Naive thymus-derived CD8-positive, alpha-beta T cell (primary cell): ENCODE measurements at places on chromosomes 5 and 9.

- DNase-seq: no peak
Observed at GRCh38 chr9:135554718-135555117, 6.8 kb upstream of the PAEP start.

DNA sequence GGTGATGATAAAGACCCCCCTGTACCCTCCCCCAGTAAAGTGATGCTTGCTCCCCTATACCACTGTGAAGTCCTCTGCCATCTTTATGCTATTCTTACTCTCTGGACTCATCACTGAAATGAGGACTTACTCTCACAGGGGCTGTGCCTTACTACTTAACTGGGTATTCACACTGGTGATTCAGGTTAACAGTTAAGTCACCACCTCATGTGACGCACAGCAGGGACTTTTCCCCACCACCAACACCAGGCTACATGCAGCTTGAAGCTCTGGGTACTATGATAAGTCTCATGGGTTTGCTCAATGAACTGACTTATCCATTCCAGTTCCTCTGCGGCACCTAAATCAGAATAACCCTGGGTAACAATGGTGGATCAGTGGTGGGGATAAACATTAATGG is 163.7 kb downstream of the ELAVL2 start:
- no peak for DNase-seq

DNA sequence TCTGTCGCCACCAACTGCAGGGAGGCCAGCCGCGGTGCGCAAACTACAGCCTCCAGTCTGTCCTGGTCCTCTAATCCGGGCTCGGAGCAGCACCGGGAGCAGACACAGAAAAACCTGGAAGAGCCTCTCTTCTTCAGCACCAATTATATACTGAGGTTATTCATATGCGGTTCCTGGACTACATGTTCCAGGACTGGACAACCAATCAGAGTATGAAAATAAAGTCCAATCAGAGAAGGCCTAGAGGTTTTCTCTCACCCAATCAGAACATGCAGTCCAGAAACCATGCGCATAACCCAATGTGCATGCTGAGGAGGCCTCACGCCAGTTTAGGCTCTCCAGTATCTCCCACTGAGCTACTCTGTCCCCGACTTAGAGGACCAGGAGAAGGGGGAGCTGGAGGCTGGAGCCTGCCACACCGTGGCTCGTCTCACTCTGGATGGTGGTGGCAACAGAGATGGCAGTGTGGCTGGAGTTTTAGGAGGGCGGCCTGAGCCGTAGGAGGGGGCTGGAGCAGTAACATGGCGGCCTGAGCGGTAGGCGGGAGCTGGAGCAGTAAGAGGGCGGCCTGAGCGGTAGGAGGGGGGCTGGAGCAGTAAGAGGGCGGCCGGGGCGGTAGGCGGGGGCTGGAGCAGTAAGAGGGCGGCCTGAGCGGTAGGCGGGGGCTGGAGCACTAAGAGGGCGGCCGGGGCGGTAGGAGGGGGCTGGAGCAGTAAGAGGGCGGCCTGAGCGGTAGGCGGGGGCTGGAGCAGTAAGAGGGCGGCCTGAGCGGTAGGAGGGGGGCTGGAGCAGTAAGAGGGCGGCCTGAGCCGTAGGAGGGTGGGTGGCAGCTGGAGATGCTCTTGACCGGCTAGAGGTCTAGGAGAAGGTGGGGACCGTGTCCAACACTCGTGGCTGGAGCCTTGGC is 20.4 kb upstream of the TRIM52 start:
- DNase-seq: no peak

GRCh38 chr5:138503487-138504270 is 38.4 kb downstream of the EGR1 start:
- peak; percentile 47 for DNase-seq

DNA sequence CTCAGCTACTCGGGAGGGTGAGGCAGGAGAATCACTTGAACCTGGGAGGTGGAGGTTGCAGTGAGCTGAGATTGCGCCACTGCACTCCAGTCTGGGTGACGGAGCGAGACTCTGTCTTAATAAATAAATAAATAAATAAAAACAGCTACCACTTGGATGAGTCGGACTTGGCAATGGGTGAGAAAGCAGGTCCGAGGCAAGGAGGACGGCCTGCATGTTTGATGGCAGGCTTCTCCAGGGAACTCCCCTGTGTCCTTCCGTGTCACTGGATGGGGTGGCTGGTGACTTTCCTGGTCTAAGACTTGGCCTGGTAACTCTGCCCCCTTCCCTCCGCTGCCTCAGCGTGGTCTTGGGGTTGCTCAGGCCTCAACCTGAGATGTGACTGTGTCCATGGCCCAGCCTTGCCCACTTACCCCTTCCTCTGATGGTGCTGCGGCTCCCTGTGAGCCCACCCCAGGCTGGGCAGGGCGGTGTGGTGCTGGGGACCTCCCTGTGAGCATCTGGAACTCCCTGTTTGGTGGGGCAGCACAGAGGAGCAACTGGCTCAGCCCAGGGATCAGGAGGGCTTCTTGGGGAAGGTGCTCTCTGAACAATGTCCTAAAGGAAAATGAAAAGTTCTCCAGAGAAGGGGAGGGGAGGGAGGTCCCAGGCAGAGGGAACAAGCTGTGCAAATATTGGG is 62.5 kb upstream of the PSD2 start:
- DNase-seq: no peak

- DNase-seq: no peak
Observed at GRCh38 chr5:156912869-156913268, 50.2 kb downstream of the TIMD4 start.

GRCh38 chr9:77158772-77159513 is 18.4 kb upstream of the VPS13A start:
- no peak for DNase-seq

GRCh38 chr5:54294097-54294667 is 16.2 kb downstream of the ARL15 start:
- no peak for DNase-seq

- DNase-seq: no peak
Observed at GRCh38 chr9:70502690-70503089, 88.2 kb upstream of the KLF9 start.

- DNase-seq: no peak
Observed at GRCh38 chr5:64273276-64273675, 107.6 kb downstream of the RNF180 start.

GRCh38 chr9:109507421-109507838 is 9.3 kb upstream of the PTPN3 start:
- DNase-seq: no peak

GRCh38 chr9:134379831-134380365 is 53.6 kb downstream of the RXRA start:
- no peak for DNase-seq

DNA sequence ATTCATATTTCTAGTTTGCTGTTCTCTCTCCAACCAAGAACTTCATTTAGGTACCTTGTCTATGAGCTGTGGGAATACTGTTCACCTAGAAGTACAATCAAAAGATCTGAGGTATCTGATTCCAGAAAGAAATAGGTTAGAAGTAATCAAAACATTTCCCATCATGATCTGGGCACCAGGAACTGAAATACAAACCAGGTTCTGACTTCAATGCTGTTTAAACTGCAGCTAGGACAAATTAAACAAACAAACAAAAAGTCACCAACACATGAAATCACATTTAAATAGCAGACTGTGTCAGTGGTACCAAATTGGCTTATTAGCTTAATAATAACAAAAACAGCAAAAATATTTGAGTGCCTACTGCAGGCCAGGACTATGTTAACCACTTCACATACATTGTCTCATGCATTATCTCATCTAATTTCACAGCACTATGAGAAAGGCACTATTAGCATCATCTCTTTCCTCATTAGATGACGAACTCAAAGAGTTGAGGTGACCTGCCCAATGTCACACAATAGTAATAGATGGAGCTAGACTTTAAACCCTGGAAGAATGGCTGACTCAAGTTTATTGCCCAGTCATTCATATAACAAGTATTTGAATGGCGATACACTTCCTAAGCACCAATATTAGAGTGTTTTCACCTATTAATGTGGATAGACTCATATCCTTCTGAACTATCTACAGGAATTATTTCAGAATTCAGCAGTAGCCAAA is 14.5 kb downstream of the PLPP1 start:
- no peak for DNase-seq

- no peak for DNase-seq
Observed at GRCh38 chr5:34570721-34571676, 85.1 kb upstream of the RAI14 start.

GRCh38 chr9:14531341-14532269 is 161.6 kb downstream of the ZDHHC21 start:
- no peak for DNase-seq

- DNase-seq: no peak
Observed at GRCh38 chr9:127991017-127991756, 10.4 kb upstream of the EEIG1 start.

- no peak for DNase-seq
Observed at GRCh38 chr5:117486879-117487391, 912.3 kb upstream of the SEMA6A start.

DNA sequence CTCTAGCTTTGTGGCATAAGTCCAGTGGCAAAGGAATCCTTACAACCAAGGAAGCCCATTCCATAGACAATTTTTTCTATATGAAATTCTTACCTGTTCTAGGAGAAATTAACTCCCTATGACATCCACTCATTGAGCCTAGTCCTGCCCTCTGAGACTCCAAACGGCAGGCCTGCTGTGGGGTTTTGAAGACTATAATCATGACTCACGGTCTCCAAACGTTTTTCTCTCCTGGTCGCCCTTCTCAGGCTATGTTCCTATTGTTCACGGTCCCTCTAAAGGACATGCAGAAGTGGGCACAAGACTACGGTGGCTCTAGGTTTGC is 611 bp downstream of the EXOSC3 start:
- DNase-seq: no peak

DNA sequence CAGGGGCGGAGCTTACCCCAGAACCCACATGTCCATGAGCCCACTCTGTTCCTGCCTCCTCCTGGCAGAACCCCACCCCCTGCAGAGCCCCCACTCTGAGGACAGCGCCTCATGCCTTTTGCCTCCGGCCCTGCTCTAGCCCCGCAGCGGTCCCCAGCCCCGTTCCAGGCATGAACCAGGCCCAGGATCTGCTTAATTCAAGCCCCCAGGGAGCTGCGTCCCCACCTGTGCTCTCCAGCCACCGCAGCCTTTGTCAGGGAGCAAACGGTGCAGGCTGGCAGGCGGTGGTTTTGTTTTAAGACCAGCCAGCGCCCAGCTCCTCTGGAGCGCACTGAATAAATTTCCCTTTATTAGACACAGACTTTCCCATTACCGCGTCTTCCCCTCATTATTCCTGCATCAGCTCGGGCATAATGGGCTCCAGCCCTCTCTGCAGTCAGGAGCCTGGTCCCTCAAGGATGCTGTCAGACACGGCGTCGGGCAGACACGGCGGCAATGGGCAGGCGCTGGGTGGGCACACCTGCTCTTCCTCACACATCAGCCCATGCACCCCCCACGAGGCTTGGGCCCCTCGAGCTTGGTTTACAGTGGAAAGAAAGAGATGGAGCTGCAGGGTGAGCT is 137.6 kb downstream of the OLFM1 start:
- no peak for DNase-seq

DNA sequence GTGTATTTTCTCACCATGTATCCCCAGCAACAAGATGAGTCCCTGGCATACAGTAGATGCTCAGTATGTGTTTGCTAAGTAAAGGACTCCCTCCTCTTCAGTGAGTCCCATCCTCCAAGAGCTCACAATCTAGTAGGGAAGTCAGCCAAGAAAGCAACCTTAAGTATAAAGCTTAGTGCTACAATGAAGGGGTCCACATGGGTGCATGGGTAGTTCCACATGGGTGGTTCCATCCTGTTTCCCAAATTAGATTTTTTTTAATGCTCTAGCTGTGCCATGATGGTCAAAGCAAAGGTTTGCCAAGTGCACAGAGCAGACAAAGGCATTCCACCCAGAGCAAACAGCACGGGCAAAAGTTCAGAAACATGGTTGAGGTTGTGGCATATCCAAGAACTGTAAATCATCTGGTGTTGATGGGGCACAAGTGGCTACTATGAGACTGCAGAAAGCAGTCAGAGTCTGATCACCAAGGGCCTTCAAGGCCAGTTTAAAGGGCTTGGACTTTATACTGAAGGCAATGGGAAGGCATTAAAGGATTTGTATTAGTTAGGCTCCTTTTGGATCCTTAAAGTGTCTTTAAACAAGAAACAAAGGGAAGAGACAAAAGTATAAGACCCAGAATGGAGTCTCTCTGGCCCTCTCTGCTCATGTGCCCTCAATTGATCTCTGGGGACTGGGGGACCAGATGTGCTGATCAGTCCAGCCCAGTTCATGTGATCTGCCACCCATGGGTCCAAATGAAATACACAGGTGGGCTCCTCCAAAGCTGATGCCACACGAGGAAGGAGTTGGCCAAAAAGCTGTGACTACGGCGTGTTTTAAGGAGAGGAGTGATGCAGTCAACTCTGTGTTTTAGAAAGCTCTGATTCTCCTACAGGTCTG is 9.0 kb upstream of the CPLX2 start:
- no peak for DNase-seq

DNA sequence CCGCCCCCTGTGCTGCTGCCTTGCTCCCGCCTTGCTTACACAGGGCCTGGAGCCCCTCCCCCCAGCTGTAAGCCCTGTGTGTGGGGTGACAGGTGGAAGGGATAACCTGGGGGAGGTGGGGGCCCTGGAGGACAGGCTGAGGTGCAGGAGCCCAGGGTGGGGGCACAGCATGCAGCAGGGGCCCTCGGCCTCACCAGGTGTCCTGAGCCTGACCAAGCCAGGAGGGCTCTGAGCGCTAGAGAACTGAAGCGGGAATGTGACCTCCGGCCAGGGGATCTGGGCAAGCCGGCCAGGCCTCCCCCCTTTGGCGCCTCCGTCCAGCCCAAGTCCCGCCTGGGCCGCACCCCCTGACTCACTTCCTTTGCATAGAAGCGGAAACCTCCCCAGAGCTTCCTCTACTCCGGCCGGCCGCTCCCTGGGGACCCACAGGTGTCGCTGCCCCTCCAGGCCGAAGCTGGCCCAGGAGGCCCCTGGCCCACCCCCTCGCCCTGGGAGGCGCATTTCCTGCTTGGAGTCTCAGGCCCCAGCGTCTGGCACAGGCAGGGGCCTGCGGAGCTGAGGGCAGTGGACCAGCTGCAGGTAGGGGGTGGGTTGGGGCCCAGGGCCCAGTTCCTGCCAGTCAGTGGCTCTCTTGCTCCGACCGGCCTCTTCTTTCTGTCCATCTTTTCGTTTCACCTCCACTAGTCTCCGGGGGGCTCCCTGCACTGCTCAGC is at the start of gene TOR4A:
Gene TOR4A, plus strand, starts transcription at position 398 of the 713 bp plus-strand sequence. CDS start 964 bp downstream, outside the sequence.
- DNase-seq: no peak

DNA sequence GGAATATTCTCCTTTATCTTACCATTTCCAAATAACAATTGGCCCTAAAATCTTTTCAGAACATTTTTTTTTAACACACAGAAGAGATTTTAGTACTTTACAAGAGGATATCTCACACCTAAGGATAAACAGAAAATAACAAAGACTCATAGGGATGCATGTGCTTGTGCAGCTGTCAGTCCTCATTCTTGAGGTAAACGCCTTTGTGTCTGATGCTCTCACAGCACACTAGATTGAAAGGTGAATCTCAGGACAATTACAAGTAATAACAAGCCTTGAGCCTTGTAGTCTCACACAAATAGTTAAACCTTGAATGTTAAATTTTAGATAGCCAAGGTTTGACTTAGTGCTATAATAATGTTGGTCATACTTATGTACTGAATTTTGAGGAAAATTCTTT is 439.2 kb downstream of the PTPRD start:
- DNase-seq: no peak

GRCh38 chr5:118185018-118185417 is 803.3 kb downstream of the DTWD2 start:
- DNase-seq: no peak
